Activated T-cell treated with anti-CD3 and anti-CD28 coated beads for 24 hours (primary cell): ENCODE measurements at places on chromosomes 2 and 18.
A peak's percentile ranks its signal among the peaks of the same experiment; 100 is the strongest.

GRCh38 chr2:198712485-198712884 lies 745.3 kb downstream of the SATB2 start:
- no peak for DNase-seq

- DNase-seq = no peak
Measured at GRCh38 chr18:56661360-56662062, 10.4 kb downstream of the WDR7 start.

- DNase-seq = no peak
Measured at GRCh38 chr2:51490576-51491234, 458.8 kb upstream of the NRXN1 start.

DNA sequence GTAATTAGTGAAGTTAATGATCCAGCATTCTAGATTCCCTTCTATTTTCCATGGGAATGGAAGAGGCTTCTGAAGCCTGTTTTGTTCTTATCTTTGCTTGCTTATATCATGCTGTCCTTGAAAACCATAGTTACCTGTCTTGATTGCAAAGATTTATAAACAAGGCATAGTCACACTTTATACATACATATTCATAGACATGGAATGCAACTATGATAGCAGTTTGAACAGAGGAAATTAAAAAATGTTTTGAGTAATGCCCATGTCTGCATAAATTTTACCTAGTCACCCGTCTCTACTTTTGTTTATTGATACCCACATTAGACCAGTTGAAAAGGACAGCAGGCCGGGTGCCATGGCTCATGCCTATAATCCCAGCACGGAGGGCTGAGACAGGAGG lies 289.0 kb downstream of the PTPRM start:
- DNase-seq = no peak

- DNase-seq = no peak
Measured at GRCh38 chr2:217733461-217733860, 269.3 kb downstream of the TNS1 start.

- no peak for DNase-seq
Measured at GRCh38 chr18:374721-375168, 106.9 kb upstream of the THOC1 start.

DNA sequence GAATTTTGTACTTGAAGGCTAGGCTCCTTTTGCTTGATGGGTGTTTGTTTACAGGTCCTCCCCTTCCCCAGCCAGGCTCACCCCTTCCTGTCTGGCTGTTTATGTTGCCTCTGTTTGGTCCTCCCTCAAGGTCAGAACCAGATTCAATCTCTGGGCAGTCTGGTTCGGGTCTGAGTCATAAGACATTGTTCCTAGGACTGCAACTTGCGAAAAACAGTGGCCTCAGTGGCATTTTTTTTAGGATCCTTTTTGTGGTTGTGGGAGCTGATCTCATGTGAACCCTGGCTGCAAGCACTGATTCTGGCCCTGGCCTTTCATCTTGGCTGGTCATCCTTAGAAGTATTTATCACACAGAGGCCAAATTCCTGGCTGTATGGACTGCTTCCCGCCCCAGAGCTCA lies 370.4 kb downstream of the CLIP4 start:
- DNase-seq = no peak

DNA sequence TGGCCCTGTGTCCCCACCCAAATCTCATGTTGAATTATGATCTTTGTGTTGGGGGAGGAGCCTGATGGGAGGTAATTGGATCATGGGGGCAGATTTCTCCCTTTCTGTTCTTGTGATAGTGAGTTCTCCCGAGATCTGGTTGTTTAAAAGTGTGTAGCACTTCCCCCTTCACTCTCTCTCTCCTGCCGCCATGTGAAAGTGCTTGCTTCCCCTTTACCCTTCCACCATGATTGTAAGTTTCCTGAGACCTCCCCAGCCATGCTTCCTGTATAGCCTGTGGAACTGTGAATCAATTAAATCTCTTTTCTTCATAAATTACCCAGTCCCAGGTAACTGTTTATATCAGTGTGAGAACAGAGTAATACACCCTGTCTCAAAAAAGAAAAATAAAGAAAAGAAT lies 25.5 kb downstream of the LRRFIP1 start:
- no peak for DNase-seq

DNA sequence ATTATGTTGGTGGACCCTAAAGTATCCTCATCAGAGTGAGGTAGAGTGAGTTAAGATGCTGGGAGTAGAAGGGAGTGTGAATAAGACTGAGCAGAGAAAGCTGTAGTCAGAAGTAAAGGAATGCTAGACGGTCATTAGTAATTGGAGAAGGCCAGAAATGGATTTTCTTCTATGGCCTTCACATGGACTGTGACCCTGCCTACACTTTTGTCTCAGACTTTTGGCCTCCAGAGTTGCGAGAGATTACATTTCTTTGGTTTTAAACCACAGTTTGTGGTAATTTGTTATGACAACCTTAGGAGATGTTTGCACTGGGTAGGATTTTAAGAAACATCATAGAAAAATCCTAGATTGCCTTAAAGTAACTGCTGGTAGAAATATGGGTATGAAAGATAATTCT lies 1267.7 kb upstream of the TMEFF2 start:
- no peak for DNase-seq

DNA sequence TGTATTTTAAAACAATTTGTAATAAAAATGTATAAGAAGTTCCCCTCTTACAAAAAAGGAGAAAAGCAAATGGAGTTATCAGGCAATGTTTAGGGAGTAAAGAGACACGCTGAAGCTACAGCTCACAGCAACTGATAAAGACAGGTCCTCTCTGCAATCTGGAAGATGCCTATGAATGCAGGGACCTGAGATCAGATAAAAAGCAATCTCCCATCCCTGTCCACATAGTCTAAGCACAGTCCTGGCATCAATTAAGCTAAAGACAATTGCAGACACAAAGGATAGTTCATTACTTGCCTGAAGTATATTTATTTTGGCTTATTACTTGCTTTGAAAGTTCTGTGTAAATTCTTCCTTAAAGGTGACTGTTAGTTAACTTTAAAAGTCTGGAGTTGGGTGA lies 5.0 kb downstream of the EIF2AK3 start:
- DNase-seq = no peak

- DNase-seq = no peak
Measured at GRCh38 chr2:30106543-30106942, 40.3 kb upstream of the YPEL5 start.

DNA sequence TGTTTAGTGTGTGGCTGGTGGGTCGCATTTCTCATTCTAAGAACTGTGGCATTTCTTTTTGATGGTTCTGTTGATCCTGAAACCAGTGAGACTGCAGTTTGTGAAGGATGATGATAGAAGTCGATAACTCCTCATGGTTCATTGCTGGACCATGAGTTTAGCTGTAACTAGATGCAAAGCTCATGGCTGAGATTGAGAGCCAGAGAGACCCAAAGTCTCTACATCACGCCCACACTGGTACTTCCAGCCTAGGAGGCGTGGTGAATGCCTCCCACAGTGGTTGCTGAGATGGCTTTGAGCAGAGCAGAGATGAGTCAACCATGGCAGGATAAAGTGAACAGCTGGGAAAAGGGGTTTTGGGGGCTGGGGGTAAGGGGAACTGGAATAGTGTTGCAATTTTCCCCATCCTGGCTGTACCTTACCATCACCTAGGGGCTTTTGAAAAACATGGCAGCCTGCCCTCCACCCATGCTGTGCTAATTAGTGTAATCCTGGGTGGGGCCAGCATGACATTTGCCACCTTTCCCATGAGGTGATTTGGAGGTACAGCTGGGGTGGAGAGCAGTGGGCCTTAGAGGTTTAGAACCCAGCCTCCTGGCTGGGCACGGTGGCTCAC lies 24.1 kb downstream of the INPP4A start:
- DNase-seq = peak; percentile 50
